SIG-M5 (cell line): ENCODE measurements at places on chromosomes 5 and 9.

DNA sequence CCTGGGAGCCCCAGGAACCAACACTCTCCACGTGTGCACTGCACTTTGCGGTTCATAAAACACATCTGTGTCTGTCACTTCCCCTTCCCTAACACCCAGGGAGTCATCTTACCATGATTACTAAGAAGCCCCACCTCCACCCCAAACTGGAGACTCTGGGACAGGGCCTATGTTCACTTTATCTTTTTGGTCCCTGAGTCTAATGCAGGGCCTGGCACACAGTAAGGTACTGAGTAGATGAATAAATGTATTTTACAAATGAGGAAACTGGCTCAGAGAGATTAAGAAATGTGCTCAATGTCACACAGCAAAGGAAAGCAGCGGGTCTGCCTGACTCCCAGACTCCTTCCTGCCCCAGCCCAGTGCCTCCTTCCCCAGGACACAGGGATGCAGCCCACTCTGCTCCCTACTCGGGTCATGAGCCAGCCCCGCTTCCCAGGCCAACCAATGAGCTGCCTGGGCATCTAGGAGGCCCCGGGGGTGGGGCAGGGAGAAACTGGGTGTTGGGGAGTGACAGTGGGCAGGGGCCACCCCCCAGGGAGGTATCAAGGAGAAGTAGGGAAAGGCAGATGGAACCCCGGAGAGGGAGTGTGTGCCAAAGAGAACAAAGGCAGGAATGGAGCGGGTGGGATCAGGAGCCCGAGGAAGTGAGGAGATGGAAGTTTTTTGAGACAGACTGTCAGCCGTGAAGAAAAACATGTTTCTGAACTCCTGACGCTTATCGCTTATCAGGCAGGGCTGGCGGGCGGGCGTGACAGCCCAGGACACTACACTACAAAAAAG is 30.5 kb downstream of the SHB start:
- DNase-seq = no peak

DNA sequence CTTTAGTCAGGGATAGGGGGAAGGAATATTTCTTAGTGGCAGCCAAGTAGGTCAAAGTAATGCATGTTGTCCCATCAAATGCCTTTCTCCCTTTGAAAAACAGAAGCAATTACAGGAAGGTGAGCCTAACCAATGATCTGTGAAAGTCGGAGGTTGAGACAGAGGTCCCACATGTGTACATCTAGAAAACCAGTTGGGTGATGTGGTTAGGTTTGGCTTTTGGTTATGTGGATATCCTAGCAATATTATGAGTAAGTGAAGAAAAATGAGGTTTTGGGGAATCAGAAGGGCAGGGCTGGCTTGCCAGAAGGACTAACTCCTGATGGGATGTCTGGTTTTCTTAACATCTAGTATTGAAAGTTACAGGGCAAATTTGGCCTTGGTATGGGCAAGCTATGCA is 63.4 kb upstream of the PALM2AKAP2 start:
- DNase-seq = no peak

DNA sequence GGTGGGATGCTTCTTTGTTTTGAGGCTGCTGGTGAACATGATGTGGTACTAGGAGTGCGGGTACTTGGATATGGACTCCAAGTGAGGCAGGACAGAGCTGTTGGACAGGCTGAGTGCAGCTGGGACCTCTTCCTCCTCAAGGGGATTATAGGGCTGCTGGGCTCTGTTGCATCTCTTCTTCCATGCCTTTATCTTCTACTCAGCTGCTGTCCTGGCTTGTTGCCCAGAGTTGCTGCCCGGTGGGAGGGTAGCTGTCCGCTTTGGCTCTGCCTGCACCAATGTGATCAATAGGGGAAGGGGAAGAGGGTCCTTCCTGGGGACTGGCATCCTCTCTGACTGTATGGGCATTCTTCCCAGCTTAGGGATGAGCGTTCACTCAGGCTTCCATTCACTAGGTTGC is 1217.9 kb upstream of the ACO1 start:
- no peak for DNase-seq

DNA sequence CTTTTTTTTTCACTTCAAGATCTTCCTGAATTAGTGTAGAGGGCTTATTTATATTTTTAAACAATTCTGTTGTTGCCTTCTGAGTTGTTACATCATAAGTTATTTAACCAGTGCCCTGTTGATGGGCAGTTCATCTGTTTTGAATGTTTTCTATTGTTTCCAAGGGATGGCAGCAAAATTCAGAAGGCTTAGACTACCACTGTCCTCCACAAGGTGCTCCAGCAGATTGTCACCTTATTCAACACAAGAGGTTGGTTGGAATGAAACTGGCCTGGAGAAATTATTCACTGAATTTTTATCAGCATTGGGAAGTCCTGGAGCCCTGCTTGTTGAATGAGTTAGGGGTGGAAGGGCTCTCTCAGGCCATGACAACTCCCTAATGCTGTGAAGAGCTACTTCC is 1.3 kb upstream of the KLHL9 start:
- no peak for DNase-seq

- DNase-seq = no peak
Observed at GRCh38 chr5:96528826-96529474, 95.9 kb upstream of the PCSK1 start.

DNA sequence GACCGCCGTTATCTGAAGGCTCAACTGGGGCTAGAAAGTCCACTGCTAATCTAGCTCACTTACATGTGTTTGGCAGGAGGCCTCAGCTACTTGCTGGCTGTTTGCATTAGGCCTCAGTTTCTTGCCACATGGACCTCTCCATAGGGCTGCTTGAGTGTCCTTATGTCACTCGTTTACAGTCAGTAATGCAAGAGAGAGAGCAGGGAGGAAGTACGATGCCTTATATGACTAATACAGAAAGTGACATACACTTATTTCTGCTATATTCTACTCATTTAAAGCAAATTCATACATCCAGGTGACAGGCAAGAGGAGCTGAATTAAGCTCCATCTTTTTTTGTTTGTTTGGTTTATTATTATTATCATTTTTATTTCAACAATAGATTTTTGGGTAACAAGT is 179.6 kb downstream of the LURAP1L start:
- DNase-seq = no peak

DNA sequence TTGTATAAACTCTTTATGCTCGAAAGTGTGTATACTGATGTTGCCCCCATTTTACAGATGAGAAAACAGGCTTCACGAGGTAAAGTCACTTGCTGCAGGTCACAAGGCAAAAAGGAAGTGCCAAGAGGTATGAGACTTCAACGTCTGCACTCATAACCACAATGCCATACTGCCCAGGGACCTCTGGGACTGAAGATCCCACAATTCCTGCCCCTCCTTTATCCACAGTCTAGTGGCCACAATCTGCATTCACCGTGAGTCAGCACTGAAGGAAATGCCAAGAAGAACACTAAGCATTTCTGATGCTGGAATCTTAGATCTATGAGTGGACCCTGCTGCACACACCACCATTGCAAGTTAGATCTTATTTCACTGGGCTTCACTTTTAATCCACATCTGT is 37.3 kb downstream of the MED27 start:
- no peak for DNase-seq

GRCh38 chr5:96768708-96769251 is 39.0 kb downstream of the ERAP1 start:
- no peak for DNase-seq

DNA sequence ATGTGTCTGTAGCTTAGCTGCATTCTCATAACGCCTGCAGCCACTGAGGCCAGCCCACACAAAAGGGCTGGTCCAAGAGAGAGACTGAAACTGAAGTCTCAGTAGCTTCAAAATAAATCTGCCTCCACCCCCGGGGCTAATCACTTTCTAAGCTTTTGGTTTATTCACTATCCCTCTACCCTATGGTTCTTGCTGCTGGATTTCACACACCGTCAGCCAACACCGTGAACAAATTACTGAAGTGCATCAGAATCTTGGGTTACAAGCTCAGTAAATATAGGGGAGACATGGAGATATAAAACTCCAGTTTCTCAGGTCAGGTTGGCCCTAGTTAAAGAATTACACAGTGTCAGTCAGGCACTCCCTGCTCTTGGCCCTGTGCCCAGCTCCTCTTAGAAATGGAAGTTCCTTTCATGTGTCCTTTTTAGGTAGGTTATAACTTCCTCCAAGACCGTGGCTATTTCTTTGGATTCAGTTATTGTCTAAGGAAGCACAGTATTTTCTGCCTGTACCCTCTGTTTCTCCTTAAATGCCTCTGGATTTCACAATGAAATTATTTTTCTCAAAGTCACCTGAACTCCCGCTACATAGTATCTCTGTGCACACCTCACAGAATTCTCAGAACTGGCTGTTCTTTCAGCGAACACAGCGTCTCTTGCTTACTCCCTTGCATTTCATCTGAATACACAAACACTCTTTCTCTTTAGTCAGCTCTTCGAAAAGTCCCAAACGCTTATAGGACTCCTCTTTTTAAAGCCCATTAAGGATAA is 112.5 kb downstream of the FAM174A start:
- no peak for DNase-seq

GRCh38 chr9:32401488-32401887 is 17.0 kb downstream of the ACO1 start:
- no peak for DNase-seq

DNA sequence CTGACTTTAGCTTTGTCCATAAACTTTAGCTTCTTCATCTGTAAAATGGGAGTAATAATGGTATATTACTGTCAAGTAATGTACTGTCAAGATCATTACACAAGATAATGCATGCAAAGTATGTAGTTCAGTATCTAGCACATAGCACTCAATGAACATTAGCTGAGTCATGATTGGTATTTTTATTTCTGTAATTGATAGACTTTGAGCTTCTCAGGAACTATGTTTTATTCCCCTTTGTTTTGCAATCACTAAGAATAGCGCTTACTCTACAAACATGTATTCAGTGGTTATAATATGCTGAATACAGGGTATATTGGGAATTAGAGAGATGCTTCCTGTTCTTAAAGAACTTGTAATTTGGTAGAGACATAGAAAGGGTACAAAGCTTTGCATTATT is 142.3 kb upstream of the KLF9 start:
- no peak for DNase-seq

DNA sequence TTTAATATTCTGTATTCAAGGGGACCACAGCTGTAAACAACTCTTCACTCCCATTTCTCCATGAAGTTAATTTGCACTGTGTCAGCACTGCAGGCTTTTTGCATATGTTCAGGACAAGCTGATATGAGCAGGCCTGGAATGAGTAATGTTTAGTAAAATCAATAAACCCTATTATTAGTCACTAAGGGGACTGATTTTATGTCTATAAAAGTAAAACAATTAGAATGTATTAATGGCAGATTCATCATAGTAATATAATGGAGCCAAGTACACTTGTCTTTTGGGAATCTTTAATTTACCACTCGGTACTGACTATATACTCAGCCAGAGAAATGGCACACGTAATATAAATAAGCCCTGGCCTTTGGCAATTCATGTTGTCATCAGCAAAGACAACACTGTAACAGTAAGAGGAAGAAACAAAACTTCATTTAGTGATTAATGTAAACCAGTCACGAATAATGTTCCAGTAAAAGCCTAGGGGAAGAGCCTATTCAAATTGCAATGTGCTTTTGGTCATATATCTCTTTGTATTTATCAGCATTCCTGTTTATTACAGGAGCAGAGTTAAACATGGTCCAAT is 111.6 kb downstream of the ZNF608 start:
- no peak for DNase-seq

- no peak for DNase-seq
Observed at GRCh38 chr5:11459716-11460115, 444.5 kb downstream of the CTNND2 start.

DNA sequence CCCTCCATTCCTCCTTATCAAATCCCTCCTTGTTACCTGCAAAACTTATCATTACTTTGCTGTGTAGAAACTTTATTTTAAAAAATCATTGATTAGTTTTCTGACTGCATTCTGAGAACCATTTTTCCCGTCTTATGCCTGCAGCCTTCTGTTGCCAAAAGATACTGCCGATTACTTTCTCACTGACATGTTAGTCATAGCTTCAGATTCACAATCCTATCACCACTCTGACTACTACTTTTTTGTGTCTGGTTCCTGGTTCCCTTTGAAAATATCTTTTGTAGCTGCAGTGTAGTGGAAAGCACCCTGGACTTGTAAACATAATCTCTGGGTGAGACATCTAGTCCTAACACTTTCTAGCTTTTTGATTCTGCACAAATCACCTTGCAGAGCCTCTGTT is 71.7 kb downstream of the NR2F1 start:
- no peak for DNase-seq

- no peak for DNase-seq
Observed at GRCh38 chr5:155836089-155836803, 490.7 kb upstream of the SGCD start.

DNA sequence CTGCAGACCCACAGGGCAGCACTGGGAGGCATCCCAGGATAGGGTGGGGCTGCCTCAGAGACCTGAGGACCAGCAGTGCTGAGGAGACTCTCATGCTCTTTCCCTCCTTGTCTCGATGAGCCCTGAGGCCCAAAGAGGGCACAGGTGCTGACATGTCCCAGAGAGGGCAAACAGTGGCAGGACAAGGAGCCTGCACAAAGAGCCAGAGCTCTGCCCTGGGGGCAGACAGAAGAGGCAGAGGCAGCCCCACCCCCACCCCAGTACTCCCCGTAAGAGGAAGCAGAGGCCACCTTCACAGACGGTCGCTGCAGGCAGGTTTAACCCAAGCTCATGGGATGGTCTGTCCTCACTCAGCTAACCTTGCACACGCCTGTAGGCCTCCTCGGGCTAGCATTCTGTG is 29.4 kb upstream of the TTLL11 start:
- DNase-seq = no peak

GRCh38 chr5:9042241-9042640 is 503.6 kb downstream of the SEMA5A start:
- no peak for DNase-seq
